Stimulated activated CD8-positive, alpha-beta memory T cell treated with anti-CD3 and anti-CD28 coated beads, Interleukin-2, amount 100 ng/mL, for 1 hour (primary cell): ENCODE measurements at places on chromosomes 13 and 19.

GRCh38 chr19:10222201-10222890 lies 8.8 kb downstream of the S1PR2 start:
- no peak for DNase-seq

- DNase-seq: no peak
Observed at GRCh38 chr13:96214824-96215445, 125.0 kb downstream of the HS6ST3 start.

DNA sequence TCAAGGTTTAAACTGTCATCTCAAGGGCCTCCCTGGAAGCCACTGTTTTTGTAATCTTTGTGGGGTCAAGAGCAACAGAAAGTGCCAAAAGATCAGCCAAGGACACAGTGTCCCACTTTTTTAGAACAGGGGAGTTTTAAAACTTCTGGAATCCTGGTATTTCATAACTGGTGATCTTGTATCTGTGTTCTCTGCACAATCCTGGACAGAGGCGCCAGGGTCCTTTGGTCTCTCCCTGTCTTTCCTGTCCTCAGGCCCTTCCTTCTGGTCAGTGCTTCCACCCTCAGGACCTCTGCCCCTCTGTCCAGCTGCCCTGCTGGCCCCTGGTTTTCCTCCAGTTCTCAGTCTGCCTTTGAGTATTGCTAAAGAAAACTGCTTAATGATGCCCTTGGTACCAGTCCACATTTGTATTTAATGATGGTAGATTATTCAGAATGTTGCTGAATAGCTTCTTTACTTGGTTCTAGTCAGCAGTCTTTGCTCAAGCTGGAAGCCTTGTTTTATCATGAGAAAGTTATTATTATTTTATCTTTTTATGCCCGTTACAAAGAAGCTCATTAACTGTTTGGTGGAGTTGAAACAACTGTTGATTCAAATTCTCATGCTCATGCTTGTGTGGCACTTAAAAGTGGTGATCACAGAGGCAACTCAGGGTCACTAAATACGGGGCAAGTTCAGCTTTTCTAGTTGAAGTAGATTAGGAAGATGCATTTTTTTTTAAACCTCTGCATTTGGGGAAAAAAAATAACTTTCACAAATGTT lies 47.5 kb downstream of the WASF3 start:
- DNase-seq: no peak

DNA sequence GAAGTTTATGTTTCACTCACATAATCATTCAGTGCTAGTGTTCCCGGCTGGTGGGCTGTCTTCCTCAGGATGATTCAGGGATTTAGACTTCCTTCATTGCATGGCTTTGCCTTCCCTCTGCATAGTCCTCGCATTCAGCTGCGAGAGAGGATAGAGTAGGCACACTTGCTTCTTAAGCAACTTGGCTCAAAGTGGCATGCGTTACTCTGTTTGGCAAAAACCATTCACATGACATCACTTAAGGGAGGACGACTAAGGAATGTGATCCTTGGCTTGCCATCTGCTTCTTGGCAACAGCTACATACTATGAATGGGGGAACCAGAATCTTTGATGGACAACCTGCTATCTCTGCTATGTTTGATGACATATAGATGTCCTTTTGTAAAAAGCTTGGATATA lies 359.3 kb downstream of the TDRD3 start:
- no peak for DNase-seq

DNA sequence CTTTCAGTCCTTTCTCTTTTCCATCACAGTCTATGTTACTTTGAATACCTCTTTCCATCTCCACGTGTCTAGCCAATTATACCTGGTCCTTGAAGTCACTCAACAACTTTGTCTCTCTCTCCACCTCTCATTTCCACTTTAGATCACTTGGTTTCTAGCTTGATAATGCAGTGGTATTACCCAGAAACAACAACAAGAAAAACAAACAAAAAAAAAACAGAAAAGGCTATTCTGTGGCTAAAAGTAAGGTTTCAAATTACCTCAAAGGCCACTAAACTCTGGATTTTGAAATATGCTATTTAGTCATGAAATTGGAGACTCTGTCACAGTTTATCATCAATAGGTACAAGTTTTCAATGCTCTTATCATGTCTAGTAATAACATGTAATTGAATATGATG lies 184.8 kb downstream of the PCDH9 start:
- no peak for DNase-seq

GRCh38 chr13:113245849-113246796 lies 36.7 kb downstream of the CUL4A start:
- DNase-seq: no peak

DNA sequence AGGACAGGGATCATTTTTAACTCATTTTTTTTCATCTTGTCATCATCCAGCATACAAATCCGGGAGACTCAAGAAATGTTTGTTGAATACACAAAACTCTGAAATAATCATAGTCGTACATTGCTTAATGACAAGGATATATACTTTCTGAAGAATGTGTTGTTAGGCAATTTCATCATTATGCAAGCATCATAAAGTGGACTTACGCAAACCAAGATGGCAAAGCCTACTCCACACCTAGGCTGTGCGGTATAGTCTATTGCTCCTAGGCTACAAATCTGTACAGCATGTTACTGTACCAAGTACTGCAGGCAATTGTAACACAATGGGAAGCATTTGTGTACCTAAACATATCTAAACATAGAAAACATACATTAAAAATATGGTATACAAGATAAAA lies 264.1 kb downstream of the TSHZ3 start:
- DNase-seq: no peak
